Spleen (tissue), 13 donors: ENCODE measurements at places on chromosomes 2 and 18. TPM values are rescaled to one million over a fixed set of nuclear protein-coding genes. Genes with fewer than 3 reads are reported as not detected.

DNA sequence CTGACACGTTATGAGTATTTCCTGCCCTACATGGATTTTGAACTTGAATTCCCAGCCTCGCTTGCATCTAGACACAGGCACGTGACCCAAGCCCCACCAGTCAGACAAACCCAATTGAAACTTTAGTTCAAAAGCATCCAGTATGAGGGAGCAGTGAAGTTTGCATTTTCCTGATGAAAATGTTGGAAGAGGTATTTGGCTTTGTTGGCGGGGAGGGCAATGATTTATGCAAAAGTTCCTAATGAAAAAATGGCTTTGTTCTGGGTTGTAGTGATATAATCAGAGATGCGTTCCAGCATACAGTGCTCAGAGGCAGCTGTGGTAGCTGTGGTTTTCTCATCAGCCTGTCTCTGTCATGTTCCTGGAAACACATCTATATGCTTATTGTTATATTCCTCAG lies 36.8 kb upstream of the CPS1 start:
- H3K4me3 ChIP-seq = no peak overlapping the region
- H3K36me3 ChIP-seq = no peaks in the 10 kb centered on the region
- H3K27me3 ChIP-seq = no peaks in the 10 kb centered on the region
- no peak for DNase-seq

- no peaks in the 10 kb centered on the region for H3K27me3 ChIP-seq
- no peaks in the 10 kb centered on the region for H3K36me3 ChIP-seq
- peaks cover 11% of the 10 kb centered on the region for H3K4me1 ChIP-seq
- peak overlapping the region; percentile 13 for H3K27ac ChIP-seq
- H3K4me3 ChIP-seq = no peak overlapping the region
- DNase-seq = no peak
Measured at GRCh38 chr2:55985406-55985805, 61.8 kb upstream of the EFEMP1 start.

DNA sequence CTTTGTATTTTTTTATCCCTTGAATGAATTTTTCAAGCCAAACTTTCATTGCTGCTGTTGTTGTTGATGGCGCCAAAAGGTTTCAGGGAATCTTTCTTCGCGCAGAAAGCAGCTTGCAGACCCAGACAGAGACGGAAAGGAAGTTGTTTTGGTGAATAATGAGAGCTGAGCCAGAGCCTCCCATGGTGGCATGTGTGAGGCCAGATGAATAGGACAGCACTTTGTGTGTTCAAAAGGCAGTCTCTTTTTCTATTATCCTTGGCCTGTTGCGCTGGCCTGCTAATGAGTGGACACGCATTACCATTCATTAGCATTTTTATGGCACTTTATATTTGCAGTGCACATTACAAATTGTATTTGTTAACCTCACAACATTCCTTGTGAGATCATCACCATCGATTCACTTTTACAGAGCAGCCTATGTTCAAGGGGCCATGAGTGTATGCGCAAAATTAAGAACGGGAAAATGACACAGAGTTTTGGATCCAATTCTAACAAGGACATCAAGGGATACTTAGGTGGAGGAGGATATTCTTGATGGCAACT lies 754.7 kb downstream of the BCL11A start:
- no peaks in the 10 kb centered on the region for H3K27me3 ChIP-seq
- H3K4me1 ChIP-seq = no peaks in the 10 kb centered on the region
- no peak overlapping the region for H3K4me3 ChIP-seq

- H3K27me3 ChIP-seq = no peaks in the 10 kb centered on the region
- no peak overlapping the region for H3K27ac ChIP-seq
- H3K4me1 ChIP-seq = no peaks in the 10 kb centered on the region
- DNase-seq = no peak
Measured at GRCh38 chr2:207516206-207516605, 13.6 kb upstream of the CREB1 start.

NXPH2 gene
- total RNA-seq = not detected
